ENCODE measurements at places on chromosomes 6 and 20.

- DNase-seq, result no peak
These were observed 189.6 kb upstream of the MAN1A1 start for GRCh38 chr6:119539066-119539746.

GRCh38 chr6:27759930-27760329, 152.3 kb downstream of the OR2B2 start:
- DNase-seq, result no peak

DNA sequence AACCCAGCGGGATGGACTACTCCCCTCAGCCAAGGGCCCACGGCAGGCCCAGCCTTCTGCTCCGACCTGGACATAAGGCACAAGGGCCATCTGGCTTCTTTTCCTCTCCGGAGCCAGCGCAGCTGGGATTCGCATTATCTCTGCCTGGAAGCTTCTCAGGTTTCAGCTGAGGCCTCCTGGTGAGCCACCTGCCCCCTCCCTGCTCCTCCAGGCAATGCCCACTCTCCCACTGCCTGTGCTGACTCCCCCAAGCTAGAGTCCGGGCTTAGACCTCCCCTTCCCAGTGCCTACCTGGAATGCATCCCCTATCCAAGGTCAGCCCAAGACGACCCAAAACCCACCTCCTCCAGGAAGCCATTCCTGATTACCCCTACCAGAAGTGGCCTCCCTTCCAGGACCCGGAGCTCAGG, 60.7 kb downstream of the EZR start:
- no peak for DNase-seq

DNA sequence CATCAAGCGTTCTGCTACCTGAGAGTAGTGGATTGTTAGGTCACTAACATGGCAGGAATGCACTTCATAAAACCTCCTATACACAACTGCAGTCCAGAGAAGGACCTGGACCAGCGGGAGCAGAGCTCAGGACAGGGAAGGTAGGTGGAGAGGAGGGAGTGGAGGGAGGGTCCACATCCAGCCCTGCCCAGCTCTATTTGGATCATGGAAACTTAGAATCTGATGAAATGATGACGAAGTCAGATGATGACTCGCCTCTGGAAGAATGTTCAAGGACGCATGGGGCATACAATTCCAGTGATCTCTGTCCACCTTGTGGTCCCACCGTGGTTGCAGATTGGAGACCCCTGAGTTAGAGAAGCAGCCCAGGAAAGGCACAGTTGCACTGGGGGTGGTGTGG, 68.8 kb downstream of the CLIC5 start:
- DNase-seq, result no peak

- DNase-seq, result no peak
These were observed 96.8 kb upstream of the SLC35F1 start for GRCh38 chr6:117810269-117810668.

DNA sequence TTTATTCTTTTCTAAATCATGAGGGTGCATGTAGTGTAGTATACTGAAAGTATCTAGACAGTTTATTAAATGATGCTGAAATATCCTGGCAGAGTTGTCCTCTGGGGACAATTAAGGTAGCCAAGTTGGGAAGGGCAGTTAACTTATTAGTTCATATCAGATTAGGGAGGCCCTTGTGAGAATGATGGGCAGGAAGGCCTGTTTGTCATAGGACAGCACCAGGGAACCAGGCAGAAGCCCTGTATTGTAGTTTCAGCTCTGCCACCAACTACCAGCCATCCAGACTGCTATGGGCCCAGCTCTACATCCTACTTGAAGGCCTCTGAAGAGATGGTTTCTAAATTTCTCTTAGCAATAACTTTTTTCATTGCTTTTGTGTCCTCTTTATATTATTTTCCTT, 4.0 kb downstream of the MYLIP start:
- DNase-seq, result no peak

DNA sequence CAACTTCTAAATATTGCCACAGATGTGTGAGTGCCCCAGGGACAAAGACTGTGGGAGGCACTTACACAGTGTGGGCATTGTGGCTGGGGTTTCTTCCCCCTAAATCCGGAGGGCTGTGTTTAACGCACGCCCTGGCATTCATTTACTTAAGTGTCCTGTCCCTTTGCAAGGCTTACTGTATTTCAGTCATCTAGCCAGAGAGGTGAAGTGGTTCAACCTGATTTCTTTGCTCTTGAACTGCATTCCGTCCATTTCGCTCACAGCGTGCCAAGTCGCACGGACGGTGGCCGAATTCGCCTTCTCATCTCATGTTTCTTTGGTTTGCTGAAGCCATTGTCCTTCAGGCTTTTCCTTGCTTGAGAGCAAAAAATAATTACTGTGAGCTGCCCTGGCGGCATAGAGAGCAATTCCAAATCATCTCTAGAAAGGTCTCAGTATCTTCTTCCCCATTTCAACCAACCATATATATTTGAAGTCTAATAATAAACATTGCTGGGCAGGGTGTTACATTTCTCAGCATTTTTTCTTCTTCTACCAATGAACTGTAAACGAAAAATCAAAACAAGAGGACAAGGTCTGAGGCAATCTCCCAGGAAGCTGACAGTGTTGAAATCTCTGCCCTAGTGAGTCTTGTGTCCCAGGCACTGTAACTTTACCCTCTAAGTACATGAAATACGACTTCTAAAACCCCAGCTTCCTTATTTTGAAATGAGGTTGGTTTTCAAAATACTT, 16.9 kb downstream of the SYTL3 start:
- DNase-seq, result no peak

GRCh38 chr6:106773522-106773921, 144.1 kb downstream of the QRSL1 start:
- DNase-seq, result no peak

GRCh38 chr6:45577836-45578504, 200.2 kb upstream of the SUPT3H start:
- DNase-seq, result no peak

DNA sequence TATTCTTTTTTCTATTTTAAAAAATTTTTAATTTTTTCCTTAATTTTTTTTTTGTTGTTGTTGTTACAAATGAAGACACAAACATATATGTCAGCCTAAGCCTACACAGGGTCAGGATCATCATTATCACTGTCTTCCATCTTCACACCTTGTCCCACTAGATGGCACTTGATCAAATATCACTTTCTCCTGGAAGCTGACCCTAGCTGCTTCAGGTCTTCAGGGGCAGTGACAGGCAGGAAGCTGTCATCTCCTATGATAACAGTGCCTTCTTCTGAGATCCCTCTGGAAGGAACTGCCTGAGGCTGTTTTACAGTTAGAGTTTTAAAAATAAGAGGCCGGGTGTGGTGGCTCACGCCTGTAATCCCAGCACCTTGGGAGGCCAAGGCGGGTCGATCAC, 70.2 kb upstream of the EEF1E1 start:
- DNase-seq, result no peak

DNA sequence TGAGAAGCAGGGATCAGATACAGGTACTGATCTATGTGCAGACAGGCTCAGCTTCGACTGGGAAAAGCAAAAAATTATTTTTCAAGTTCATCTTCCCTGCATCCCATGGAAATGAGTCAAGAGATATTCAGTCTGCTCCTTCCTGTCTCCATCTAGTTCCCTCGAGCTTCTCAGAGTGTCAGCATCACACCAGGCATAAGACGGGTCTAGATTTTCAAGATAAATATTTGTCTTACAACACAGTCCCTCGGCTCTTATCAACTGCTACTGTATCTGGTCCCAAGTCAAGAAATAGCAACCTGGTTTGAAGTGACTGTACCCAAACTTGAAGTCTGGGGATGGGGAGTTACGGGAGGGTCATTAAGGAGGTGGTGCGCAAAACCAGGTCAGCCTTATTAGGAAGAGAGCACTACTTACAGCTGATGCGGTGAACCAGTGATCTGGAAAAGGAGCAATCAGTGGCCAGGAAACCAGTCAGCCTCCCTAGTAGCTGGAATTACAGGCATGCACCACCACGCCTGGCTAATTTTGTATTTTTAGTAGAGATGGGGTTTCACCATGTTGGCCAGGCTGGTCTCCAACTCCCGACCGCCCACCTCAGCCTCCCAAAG, 29.7 kb downstream of the ZMYND8 start:
- DNase-seq, result no peak

DNA sequence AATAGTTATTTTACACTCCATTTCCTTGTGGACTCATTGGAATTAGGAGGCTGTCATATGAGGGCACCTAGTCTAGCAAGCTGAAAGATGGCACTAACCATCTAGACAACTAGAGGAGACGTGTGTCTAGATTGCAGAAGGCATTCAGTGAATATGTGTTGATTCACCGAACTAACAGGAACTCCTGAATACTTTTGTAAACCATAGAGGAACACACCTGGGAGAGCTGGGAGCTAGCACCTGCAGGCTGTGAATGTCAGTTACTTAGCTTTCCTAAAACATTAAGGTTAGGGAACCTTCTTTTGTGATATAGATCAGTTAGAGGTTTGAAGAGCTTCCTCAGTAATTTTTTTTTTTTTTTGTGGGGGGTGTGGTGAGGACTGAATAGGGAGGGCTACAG, 7.7 kb downstream of the OPN5 start:
- peak; percentile 23 for DNase-seq

GRCh38 chr20:34473262-34473883, 42.8 kb upstream of the DYNLRB1 start:
- peak; percentile 15 for DNase-seq

- no peak for DNase-seq
These were observed 433.7 kb upstream of the HSF2 start for GRCh38 chr6:121965739-121966138.

DNA sequence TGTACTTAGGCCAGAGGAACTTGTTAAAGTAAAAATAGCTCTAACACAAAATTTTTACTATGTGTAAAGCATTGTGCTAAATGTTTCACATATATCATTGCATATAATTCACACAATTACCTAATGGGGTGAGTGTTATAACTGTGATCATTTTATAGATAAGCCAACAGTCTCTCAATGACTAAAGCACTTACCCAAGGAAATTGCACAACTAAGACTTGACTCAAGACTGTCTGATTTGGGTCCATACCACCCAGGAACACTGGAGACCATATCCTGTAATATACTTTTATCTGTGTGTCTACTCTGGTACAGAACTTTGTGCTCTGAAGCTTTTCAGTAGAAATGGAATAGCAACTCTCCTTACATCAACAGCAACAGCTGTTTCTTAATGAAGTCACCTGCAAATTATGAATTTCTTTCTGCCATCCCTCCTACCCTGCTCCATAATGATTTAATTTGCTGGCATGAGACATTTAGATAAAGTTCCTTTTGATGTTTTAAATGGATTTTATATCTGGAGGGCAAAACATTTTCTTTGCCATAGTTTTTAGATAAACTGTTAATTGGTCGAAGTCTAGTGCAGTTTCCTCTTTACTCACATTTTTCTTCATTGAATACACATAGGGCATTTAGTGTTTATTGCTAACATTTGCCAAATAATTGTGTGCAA, 47.5 kb downstream of the TSPYL4 start:
- DNase-seq, result no peak

- DNase-seq, result no peak
These were observed 5.4 kb downstream of the TRIM26 start for GRCh38 chr6:30207619-30208295.

DNA sequence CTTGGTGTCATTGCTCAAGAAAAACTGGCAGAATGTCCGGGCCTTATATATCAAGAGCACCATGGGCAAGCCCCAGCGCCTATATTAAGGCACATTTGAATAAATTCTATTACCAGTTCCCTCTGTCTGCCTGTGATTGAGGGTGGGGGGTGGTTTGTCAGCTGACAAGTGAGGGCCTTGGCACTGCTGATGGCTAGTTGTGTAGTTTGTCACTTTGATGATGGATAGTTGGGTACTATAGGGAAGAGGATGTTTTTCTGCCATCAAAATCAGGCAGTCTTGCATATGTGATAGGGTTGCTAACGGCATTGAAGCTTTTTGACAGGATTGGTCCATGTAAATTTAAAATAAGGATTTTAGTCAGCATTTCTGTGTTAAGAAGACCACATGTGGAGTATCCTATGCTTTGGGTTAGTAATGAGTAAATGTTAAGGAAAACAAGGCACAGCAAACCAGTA, 2.5 kb downstream of the RPL10A start:
- no peak for DNase-seq

- DNase-seq, result no peak
These were observed 47.9 kb downstream of the CD2AP start for GRCh38 chr6:47525330-47526057.

- DNase-seq, result no peak
These were observed 57.5 kb upstream of the ADGRF5 start for GRCh38 chr6:46979206-46979605.

GRCh38 chr20:10603971-10604864, 69.6 kb downstream of the JAG1 start:
- no peak for DNase-seq

- DNase-seq, result no peak
These were observed 127.3 kb downstream of the RTN4IP1 start for GRCh38 chr6:106501960-106502371.

GRCh38 chr6:14077193-14077867, 40.2 kb upstream of the CD83 start:
- no peak for DNase-seq

GRCh38 chr20:31723069-31723318, 326 bp upstream of the BCL2L1 start:
- DNase-seq, result no peak

DNA sequence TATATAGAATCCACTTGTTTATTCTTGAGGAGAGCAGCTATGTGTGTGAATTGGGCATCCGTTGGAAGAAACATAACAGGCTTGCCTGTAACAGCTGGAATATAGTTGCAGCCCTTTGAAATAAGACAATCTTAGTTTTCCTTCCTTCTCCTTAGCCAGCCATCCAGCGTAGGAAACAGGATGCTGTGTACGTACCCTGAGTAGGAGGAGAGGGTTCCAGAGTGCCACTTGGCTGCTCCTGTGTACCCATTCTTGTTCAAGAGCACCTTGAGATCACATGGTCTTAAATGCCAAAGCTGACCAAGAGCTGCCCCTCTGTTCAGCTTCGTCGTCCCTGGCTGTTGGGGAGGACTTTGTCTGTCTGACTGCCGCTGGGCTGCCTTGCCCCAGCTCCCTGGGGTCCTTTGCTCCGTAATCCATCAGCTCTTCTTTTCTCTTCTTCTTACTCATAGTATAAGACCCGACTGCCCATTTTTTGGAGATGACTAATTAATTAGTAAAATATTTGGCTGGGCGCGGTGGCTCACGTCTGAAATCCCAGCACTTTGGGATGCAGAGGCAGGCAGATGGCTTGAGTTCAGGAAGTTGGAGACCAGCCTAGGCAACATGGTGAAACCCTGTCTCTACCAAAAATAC, 49.0 kb downstream of the RREB1 start:
- DNase-seq, result no peak

- DNase-seq, result no peak
These were observed 78.0 kb upstream of the CENPW start for GRCh38 chr6:126261792-126262421.

GRCh38 chr20:31833130-31833930, 12.1 kb downstream of the FOXS1 start:
- peak; percentile 63 for DNase-seq

All from NT2/D1 (cell line).